ENCODE measurements at places on chromosomes 11 and 22. TPM values are rescaled to one million over a fixed set of nuclear protein-coding genes. Genes with fewer than 3 reads are reported as not detected.

Gene CTSW
- 5.7 TPM for total RNA-seq

Gene C22orf42
- not detected for total RNA-seq

Gene SLC25A45
- 7.3 TPM for total RNA-seq

Gene TLCD5
- 2.3 TPM for total RNA-seq

Gene OR8G5
- not detected for total RNA-seq

Gene IGF2
- total RNA-seq, result 26.6 TPM

Gene OR4D6
- not detected for total RNA-seq

Gene GLYAT
- total RNA-seq, result 2.4 TPM

Gene NELL1
- not detected for total RNA-seq

Gene MRPL49
- total RNA-seq, result 60.8 TPM

Gene CARNS1
- 0.17 TPM for total RNA-seq

Gene MMP13
- not detected for total RNA-seq

Gene IRAG1
- total RNA-seq, result 5.5 TPM

Gene PGA5
- total RNA-seq, result 11.7 TPM

Gene ANKRD49
- total RNA-seq, result 16.0 TPM

Gene ENTHD1
- not detected for total RNA-seq

Gene CPT1A
- 36.5 TPM for total RNA-seq

Gene OTOG
- not detected for total RNA-seq

Gene ALDH3B2
- not detected for total RNA-seq

Gene ARFIP2
- 50.7 TPM for total RNA-seq

Gene PNPLA5
- total RNA-seq, result not detected

Gene LSP1
- total RNA-seq, result 34.4 TPM

Gene SLC17A6
- not detected for total RNA-seq

Gene ADAMTS15
- 15.0 TPM for total RNA-seq

Gene TMPRSS4
- not detected for total RNA-seq

Gene MUC5AC
- not detected for total RNA-seq

Gene TMPRSS13
- total RNA-seq, result not detected
